CD4-positive, alpha-beta T cell (primary cell): ENCODE measurements at places on chromosomes 6 and 20.

DNA sequence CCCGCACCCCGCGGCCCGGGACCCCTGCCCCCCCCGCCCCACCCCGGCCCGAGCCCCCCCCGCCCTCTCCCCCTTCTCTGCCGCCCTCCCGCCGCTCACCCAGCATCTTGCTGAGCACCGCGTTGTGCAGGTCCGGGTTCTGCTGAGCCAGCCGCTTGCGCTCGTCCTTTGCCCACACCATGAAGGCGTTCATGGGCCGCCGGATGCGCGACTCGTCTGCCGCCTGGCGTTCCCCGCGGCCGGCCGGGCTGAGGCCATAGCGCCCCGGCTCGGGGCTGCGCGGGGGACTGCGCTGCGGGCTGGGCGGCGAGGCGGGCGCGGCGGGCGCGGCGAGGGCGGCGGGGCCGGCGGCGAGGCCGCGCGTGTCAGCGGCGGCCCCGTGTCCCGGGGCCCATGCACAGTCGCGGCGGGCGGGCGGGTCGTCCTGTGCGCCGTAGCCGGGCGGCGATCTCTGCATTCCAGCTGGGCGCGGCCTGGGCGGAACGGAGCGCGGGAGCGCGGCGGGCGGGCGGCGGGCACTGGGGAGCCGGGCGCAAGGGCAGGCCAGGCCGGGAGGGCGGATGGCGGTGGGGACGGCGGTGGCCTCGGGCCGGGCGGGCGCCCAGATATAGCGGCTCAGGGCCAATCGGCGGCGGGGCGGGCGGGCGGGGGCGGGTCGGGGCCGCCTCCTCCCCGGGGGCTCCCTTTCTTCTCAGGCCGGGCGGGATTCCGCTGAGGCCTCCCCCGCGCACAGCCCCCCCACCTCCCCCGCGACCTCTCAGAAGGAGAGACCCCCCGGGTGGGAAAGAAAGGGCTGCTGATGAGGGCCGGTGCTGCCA lies at the start of gene SOX18:
Gene SOX18 (minus strand): TSS at position 580 of the 818 bp plus-strand sequence. CDS start 123 bp downstream, at position 457.
- DNase-seq, result no peak

GRCh38 chr20:59350330-59351156 lies 50.1 kb downstream of the EDN3 start:
- no peak for DNase-seq

- no peak for DNase-seq
Measured at GRCh38 chr20:15900443-15900842, 672.8 kb downstream of the KIF16B start.

GRCh38 chr6:134564705-134565104 lies 246.8 kb upstream of the SGK1 start:
- DNase-seq, result no peak

DNA sequence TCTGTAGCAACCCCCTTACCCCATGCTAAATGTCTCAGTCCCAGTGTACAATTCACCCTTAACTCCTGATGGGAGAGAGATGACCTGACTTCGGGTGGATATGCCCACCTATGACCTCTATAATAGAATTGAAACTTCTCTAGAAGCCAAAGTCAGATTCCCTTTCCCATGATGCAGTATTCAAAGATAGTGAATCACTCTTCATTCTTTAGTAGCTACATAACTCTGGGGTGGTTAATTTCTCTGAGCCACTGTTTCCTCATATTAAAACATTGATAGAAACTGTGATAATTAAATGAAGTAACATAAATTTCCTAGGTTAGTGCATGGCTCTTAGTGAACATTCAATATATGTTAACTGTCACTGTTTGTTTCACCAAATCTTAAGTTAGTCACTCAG lies 500.4 kb downstream of the COL12A1 start:
- DNase-seq, result no peak

GRCh38 chr6:28235912-28236452 lies 10.9 kb downstream of the ZSCAN9 start:
- no peak for DNase-seq

DNA sequence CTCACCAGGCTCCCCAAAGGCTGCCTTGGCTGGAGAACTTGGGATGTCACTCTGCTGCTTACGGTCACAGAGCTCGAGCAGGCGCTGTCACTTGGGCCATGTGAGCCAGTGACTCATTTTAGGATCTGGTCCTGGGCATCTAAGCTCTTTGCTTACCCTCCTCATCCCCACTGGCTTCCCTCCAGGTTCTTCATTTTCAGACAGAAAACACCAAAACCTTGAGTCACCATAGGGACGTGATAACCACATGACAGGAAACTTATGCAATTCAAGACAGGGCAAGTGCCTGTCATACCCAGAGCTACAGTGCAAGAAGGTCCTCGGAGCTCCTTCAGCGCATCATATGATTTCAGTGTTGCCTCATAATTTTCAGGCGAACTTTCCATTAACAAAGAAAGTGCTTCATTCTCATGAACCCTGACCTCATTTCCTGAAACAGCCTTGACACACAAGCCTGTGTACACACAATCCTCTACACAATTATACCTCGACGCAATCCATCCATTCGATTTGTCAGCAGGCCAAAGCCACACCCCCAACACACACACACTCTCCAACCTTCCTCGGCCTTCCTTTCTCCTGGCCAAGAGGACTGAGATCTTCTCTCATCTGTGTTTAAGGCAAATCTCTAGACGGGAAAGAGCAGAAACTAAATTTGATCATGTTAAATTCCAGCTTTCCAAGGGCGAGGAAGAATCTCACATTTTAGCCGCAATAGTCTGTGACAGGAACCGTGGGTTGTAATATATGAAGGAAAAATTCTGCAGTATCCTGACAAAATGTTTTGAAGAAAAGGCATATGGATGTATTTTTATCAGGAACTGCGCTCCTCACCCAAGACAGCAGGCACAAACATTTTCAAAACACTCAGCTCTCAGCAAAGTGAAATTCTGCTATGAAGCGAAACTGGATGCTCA lies 25.3 kb downstream of the TBC1D7 start:
- peak; percentile 1 for DNase-seq
